Esophagus (tissue), 2 donors: ENCODE measurements at places on chromosomes 6 and 20. TPM values are rescaled to one million over a fixed set of nuclear protein-coding genes. Genes with fewer than 3 reads are reported as not detected.

Gene OR2J1
- not detected for polyA plus RNA-seq

Gene PIM1
- 178 TPM for polyA plus RNA-seq

Gene CLPSL2
- not detected for polyA plus RNA-seq

Gene PLCG1
- polyA plus RNA-seq, result 26.2 TPM

Gene TPX2
- 9.1 TPM for polyA plus RNA-seq

Gene SOBP
- 0.84 TPM for polyA plus RNA-seq

Gene FAM209B
- polyA plus RNA-seq, result 0.47 TPM

Gene BMP2
- 1.7 TPM for polyA plus RNA-seq

Gene GJA10
- not detected for polyA plus RNA-seq

Gene SPATA25
- 0.76 TPM for polyA plus RNA-seq

Gene FLRT3
- 0.42 TPM for polyA plus RNA-seq

Gene CASS4
- polyA plus RNA-seq, result 0.18 TPM

Gene HLA-G
- 0.07 TPM for polyA plus RNA-seq

Gene PMEPA1
- polyA plus RNA-seq, result 2.8 TPM

Gene MUCL3
- 5.2 TPM for polyA plus RNA-seq
